ENCODE measurements at places on chromosomes 16 and 17. TPM values are rescaled to one million over a fixed set of nuclear protein-coding genes. Genes with fewer than 3 reads are reported as not detected.

SHISA9 gene
- total RNA-seq: 0.24 TPM

KRT23 gene
- 0.50 TPM for total RNA-seq

CRHR1 gene
- 0.71 TPM for total RNA-seq

SBK1 gene
- total RNA-seq: 1.7 TPM

AFMID gene
- 44.2 TPM for total RNA-seq

ACSM5 gene
- not detected for total RNA-seq

NTN1 gene
- 0.63 TPM for total RNA-seq

ABCC6 gene
- 0.24 TPM for total RNA-seq

CTRL gene
- total RNA-seq: 6.1 TPM

YWHAE gene
- 515 TPM for total RNA-seq
